ENCODE measurements at places on chromosomes 13 and 19.

GRCh38 chr13:49594576-49594975 lies 9.2 kb upstream of the RCBTB1 start:
- no peak for DNase-seq

- peak; percentile 92 for DNase-seq
Measured at GRCh38 chr13:57629821-57630235, 1.7 kb upstream of the PCDH17 start.

- DNase-seq = no peak
Measured at GRCh38 chr19:39405958-39406655, 540 bp upstream of the ZFP36 start.

DNA sequence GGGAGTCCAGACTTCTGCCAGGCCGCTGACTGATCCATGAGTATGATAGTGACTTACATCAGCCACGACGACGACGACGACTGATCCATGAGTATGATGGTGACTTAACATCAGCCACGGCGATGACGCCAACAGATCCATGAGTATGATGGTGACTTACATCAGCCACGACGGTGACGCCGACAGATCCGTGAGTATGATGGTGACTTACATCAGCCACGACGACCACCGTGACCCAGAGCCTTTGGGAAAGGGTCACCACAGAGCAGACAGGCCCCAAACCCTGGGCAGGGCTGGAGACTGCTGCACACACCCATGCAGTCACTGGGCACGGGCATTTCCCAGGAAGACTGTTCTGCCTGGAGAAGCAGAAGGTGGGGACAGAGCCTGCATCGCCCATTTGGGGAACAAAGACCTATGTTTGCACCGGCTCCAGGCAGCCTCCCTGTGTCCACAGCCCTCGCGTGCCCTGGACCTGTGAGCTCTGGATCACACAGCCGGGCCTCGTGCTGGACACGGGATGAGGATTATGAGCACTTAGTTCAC lies 130.9 kb upstream of the SPACA7 start:
- DNase-seq = no peak

DNA sequence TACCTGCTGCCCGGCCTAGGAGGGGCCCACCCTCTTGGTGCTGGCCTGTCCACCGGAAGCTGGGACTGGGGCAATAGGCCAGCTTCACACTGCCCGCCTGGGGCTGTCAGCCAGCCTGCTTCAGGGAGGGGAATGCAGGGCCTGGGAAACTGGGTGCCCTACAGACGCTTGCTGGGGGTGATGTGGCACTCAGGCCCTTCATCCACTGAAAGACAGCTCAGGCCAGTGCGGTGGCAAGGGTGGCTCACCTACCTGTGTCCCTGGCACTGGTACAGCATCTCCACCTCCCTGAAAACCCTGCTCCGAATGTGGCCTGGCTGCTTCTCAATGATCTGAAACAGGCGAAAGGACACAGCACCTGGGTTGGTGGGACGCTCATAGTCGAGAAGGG lies 7.8 kb downstream of the MKNK2 start:
- no peak for DNase-seq

Measured in NCI-H187 (cell line).